Mesenteric fat pad (tissue), 1 donor: ENCODE measurements at places on chromosomes 7 and 10. TPM values are rescaled to one million over a fixed set of nuclear protein-coding genes. Genes with fewer than 3 reads are reported as not detected.

The MOSPD3 gene
- total RNA-seq = 12.9 TPM

The OR2A25 gene
- total RNA-seq = not detected

The CLEC2L gene
- not detected for total RNA-seq

DNA sequence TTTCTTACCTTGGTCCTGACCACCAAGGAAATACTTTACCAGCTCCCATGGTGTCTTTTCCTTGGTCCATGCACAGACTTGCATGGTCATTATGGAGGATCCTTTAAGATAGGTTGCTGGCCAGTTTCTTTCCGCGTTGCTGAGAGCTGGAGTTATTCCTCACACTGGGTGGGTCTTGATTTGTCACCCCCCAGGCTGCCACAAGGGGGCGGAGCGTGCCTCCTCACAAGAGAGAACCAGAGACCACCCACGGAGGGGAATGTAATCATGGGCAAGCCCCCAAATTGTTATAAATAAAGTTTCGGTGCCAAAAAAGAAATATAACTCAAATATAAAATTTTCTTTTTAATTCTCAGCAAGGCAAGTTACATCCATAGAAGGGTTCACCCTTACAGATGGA is 10.5 kb upstream of the TRIM24 start:
- DNase-seq = no peak

GRCh38 chr7:157900011-157900410 is 563.2 kb downstream of the DNAJB6 start:
- DNase-seq = peak; percentile 60
